Stimulated activated CD4-positive, alpha-beta T cell treated with anti-CD3 and anti-CD28 coated beads, Interleukin-4, amount 100 ng/mL, for 4 hours (primary cell): ENCODE measurements at places on chromosomes 6 and 20.

DNA sequence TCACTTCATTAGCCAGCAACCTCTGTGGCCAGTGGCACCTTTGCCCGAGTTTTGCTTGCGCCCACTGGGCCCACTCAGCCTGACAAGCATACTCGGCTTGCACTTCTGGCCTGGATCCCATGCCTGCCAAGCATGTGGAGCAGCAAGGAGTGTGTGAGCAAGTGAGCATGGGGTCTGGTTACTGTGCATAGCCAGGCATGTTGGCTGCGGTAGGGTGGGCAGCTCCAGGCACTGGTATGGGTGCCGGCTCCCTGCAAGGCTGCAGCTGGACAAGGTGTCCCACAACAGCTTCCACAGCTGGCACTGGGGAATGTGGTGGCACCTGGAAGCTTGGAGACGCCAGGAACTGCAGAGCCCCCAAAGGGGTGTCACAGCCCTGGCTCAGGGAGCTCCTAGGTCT is 510.0 kb downstream of the ADGRB3 start:
- no peak for DNase-seq

- no peak for DNase-seq
Observed at GRCh38 chr6:46690141-46690755, 2.6 kb downstream of the TDRD6 start.

GRCh38 chr20:21618759-21619416 is 86.6 kb upstream of the PAX1 start:
- no peak for DNase-seq

- no peak for DNase-seq
Observed at GRCh38 chr6:53297004-53297403, 51.7 kb downstream of the ELOVL5 start.

- no peak for DNase-seq
Observed at GRCh38 chr20:23614163-23614562, 8.4 kb upstream of the CST9 start.

- DNase-seq = no peak
Observed at GRCh38 chr6:28982476-28983266, 22.4 kb downstream of the ZNF311 start.

DNA sequence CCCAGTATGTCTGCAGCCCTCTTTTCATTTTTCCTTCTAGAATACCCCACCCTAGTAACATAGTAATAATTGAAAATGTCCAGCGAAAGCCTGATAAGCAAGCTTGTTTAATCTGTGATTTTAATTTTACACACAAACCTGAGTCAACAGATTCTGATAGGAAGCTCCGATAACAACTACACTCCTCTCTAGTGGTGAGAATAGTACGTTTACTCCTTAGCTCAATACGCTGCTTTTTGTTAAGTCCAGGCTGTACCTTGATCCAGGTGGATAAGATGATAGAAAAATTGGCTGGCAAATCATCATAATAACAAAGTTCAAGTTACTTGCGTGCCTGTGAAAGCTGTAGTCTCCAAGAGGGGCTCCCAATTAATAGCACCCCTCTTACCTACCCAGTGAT is 25.5 kb upstream of the DCBLD1 start:
- no peak for DNase-seq

DNA sequence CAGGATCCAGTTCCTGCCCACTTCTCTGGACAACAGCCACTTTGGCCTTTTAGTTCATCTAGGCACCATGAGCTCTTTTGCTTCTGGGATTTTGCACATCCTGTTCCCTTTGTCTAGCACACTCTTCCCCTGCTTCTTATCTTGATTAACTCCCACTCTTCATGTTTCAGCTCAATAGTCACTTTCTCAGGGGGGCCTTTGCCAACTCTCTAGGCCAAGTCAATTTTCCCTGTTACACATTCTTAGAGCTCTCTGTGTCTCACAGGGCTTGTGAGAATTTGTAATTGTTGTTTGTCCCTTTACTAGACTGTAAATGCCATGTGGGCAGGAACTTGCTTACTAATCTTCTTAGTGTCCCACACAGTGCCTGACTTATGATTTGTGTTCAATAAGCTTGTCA is 58.1 kb upstream of the EPB41L1 start:
- no peak for DNase-seq

DNA sequence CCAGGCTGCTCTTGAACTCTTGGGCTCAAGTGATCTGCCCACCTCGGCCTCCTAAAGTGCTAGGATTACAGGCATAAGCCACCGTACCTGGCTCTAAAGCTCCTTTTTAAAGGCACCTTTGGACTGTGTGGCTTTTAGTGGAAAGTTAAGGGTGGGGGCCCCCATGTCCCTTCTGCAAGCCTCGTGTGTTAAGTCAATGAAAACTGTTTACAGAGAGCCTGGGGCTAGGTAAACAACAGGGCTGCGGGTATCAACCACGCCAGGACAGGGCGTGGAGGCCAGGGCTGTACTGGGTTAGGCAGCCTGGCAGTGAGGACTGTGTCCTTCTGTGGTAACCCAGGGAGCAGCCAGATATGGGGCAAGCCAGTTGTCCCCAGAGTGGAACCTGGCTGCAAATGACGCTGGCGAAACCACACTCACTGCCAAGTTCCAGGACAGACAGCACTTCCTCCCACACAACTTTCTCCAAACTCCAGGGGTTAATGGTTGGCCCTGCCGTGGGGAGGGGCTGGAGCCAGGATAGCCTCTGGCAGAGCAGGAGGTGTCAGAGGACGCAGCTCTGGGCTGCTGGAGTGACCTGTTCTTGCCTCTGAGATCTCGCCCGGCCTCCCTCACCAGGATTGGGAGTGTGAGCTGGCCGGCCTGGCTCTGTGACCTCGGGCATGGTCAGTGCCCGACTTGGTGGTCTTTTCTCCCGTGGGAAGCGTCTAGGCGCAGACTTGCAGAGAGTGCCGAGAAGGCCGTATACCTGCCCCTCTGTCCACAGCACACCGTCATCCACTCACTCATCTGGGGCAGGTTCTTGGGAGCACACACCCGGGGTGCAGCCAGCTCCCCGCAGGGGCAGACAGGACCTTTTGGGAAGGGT is 3.2 kb downstream of the SLC17A9 start:
- DNase-seq = no peak

DNA sequence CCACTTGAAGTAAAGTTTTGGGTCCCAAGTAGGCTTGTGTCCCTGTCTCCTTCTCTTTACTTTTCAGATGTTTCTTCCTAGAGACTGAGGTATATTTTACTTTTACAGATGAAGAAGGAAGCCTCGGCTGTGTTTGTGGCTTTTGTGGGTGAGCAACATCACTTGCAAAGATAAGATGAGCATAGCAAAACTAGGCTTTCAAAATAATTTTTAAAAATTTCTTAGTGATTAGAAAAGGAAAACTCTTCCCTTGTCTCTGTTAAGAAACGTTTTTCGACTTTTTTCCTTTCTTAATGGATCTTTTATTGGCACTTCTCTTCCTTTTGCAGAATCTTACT is 7.6 kb downstream of the PTPN1 start:
- no peak for DNase-seq

- no peak for DNase-seq
Observed at GRCh38 chr20:44704551-44704971, 10.6 kb upstream of the CCN5 start.

DNA sequence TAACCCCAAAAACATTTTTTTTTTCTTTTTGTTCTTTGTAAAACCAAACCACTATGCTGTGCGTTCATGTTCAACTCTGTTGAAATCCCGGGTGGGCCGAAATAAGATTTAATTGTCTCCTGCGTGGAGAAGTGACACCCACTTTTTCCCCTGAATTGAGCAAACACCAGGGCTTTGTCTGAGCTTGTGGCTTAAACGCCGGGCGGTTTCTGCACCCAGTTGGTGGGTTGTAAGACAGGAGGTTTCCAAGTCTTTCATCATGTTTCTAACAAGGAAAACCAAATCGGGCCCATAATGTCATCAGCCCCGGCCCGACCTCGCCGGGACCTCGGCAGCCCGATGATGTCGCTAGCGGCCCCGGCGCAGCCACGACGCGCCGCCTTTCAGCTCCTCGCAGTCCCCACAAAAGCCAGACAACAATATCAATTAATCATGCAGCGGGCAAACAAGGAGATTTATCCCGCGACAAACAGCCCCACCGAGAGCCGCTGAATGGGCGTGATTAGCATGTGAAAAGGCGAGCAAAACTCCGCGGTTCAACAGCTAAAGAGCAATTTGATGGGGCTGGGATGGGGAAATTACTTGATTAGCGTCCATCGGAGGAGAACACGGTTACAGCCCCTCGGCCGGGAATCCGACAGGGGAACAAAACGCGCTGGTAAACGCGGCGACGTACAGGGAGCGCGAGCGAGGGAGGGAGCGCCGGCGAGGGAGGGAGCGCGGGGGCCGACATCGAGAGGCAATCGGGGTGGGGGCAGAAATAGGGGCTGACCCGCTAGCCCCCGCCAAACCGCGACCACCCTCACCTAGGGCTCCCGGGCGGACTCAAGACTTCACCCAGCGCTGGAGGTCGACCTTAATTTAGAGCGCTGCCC is 5.3 kb downstream of the LINC00237 start:
- DNase-seq = peak; percentile 8

DNA sequence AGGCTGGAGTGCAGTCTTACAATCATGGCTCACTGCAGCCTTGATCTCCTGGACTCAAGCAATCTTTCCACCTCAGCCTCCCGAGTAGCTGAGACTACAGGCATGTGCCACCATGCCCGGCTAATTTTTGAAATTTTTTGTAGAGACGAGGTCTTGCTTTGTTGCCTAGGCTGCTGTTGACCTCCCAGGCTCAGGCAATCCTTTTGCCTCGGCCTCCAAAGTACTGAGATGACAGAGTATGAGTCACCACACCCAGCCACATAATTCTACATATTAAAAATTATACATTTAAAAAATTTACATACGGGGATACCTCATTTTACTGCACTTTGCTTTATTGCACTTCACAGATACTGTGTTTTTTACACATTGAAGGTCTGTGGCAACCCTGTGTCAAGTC is 115.1 kb downstream of the MAN1A1 start:
- no peak for DNase-seq

DNA sequence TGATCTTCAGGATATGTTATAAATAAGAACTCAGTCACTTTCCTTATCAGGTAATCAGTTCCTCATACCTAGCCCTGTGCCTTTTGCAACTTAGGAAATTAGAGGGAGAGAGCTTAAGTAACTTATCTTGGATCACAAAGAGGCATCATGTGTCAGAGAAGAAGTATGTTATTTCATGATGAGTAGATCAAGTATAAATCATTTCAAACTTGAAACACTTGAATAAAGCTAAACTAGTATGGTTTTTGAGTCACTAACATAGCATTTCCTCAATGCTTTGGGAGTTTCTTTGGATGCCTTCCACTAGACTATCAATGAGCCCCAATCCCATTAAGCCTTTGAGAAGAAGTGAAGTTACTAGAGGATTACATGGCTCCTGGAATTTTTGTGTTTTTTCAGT is 102.6 kb upstream of the TNFAIP3 start:
- no peak for DNase-seq

GRCh38 chr6:121940728-121941127 is 458.7 kb upstream of the HSF2 start:
- no peak for DNase-seq

DNA sequence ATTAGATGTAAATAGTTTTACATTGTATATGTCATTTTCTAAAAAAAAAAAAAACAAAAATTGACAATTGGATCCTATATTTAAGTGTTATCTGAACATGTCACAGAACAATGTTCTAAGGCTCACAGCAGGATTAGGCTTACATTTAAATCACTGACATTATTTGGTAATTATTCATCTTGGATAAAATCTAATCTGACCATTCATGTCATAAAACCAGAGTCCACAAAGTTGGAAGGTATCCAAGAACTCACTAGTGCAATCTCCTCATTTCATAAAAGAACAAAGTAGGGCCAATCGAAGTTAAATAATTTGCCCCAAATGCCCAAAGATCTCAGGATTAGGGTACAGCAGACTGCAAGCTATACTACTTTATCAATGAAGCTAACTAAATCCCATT is 73.0 kb downstream of the PDSS2 start:
- DNase-seq = no peak

DNA sequence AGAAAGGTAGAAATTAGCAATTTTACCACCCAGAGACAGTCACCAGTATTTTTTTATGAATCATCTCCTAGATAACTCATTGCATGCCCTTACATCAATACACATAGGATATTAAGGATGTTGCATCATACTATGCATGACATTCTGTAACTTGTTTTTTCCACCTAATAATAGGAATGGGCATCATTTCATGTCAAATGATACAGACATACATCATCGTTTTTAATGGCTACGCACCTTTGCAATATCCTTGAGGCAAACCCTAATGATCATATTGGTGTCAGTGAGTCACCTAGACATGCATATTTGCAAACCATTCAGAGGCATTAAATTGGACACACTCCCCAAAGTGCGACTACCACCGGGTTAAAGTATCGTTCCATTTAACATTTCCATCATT is 309.7 kb upstream of the AGPAT4 start:
- DNase-seq = no peak

DNA sequence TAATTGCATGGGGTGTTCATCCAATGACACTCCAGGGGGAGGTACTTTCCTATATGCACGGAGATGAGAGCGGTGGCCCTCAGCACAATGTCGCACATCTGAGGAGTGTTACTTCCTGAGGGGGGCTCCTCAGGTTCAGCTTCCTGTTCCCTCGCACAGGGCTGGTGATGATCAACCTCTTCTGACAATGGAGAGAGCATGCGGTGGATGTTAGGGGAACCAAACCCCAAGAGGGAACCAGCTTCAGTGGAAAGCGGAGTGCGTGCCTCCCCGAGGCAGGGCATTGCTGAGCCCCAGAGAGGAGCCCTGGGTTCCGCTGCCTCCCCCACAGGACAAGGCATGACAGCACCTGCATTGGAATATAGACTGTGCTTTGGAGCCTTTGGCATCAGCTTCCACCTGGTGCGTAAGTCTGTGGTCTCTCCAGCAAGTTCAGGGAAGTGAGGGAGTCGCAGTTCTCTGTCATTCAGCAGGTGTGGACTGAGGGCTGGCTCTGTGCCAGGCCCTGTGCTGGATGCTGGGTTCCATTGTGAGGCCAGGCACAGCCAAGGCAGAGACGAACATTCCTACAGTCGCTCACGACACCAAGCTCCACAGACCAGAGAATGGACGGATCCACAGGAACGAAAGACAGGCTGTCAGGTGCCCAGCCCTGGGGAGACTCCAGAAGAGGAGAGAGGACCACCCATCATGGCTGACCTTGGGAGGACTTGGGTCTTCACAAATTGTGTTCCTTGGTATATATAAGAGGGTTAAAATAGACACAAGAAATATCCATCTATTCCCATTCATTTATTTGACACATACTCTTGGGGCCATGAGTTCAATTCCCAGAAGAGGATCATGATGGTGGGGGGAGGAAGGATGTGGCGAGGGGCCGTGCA is 3.9 kb upstream of the ZNF831 start:
- peak; percentile 46 for DNase-seq

DNA sequence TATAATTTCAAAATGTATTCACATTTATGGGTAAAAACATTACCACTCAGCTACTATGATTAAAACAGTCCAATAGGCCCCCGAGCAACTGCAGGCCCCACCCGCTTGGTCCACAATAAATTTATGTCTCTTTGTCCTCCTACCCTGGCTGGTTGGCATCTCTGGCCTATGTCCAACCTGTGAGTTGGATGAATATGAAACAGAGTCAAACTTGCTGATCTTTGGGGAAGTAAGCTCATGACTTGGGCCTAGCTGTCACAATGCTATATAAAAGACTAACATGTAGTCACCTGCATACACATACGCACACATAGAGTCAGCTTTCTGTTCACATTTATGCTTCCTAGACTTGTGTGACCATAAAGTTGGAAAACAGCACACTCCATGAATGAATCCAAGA is 20.5 kb downstream of the MAP7 start:
- no peak for DNase-seq

GRCh38 chr6:111862741-111863140 is 10.5 kb downstream of the FYN start:
- no peak for DNase-seq

GRCh38 chr6:71745525-71745924 is 140.8 kb upstream of the RIMS1 start:
- DNase-seq = no peak
